Activated CD4-positive, alpha-beta T cell treated with anti-CD3 and anti-CD28 coated beads for 1 hour (primary cell): ENCODE measurements at places on chromosomes 3 and 15.

DNA sequence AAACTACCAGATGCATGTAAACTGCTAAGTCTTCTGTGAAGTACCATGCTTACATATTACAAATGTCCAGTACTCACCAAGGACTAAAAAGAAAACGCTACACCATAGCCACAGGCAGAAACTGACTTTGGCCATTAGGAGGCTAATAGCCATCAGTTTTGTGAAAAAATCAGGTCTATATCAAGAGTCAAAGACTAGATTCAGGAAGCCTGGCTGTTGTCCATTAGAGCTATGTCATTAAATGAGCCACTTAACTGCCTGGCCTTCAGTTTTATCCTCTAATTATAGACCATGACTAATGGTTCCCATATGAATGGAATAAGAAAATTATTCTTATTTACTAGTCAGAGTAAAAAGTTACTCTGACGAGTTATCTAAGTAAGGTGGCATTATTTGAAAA lies 144.1 kb downstream of the VPS13C start:
- DNase-seq = no peak

DNA sequence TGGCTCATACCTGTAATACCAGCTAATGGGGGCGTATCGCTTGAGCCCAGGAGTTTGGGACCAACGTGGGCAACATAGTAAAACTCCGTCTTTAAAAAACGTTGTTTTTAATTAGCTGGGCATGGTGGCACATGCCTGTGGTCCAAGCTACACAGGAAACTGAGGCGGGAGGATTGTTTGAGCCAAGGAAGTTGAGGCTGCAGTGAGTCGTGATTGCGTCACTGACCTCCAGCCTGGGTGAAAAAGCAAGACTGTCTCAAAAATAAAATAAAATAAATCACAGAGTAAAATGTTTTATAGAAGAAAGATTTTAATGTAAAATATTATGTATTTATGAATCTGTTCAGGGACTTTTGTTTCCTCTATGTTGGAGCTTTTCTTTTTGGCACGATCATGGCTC lies 15.3 kb upstream of the STRIT1 start:
- no peak for DNase-seq

DNA sequence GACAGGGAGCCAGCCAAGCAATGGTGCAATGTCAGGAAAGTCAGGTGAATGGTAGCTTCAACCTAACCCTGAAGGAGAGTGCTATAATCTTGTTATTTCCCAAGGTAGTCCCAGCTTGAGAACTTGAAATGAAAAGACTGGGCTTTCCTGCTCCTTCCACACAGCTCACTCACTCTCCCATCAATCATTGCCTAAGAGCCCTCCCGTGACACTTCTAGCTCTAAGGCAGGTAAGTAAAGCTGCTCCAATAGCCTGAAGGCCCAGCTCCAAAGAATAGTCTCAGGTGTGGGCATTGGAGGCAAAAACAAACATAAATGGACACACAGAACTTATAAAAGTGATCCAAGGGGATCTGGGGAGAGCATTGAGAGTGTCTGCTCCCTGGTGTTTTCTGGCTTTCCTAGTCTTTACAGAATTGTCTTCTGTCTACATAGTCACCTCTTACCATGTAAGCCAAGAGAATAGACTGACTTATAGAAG lies 63.1 kb upstream of the TBC1D5 start:
- no peak for DNase-seq

DNA sequence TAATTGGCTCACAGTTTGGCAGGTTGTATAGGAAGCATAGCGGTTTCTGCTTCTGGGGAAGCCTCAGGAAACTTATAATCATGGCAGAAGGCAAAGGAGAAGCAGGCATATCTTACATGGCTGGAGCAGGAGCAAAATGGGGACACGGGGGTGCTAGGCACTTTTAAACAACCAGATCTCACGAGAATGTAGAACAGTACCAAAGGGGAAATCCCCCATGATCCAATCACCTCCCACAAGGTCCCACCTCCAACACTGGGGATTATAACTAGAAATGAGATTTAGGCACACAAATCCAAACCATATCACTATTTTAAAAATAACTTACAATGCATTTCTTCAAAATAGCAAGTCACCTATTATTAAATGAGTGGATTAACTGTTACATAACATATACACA lies 47.1 kb upstream of the ANKRD28 start:
- no peak for DNase-seq

- no peak for DNase-seq
Measured at GRCh38 chr3:106144030-106144429, 275.2 kb upstream of the CBLB start.

- no peak for DNase-seq
Measured at GRCh38 chr15:81819924-81820635, 225.7 kb downstream of the MEX3B start.
